ENCODE measurements at places on chromosomes 6 and 20. TPM values are rescaled to one million over a fixed set of nuclear protein-coding genes. Genes with fewer than 3 reads are reported as not detected.

The GMPR gene
- total RNA-seq = 0.53 TPM

The PDYN gene
- total RNA-seq = not detected

The PAK5 gene
- total RNA-seq = not detected

The SLC52A3 gene
- 0.26 TPM for total RNA-seq

The PHF10 gene
- total RNA-seq = 13.4 TPM

The PNPLA1 gene
- 0.26 TPM for total RNA-seq

The ABT1 gene
- 16.8 TPM for total RNA-seq

The BTN1A1 gene
- total RNA-seq = not detected

The UNC93A gene
- not detected for total RNA-seq

The GPR6 gene
- total RNA-seq = not detected

The SLC17A4 gene
- total RNA-seq = not detected

- no peak for DNase-seq
Measured at GRCh38 chr6:169966312-169967181, 215.1 kb downstream of the ERMARD start.

DNA sequence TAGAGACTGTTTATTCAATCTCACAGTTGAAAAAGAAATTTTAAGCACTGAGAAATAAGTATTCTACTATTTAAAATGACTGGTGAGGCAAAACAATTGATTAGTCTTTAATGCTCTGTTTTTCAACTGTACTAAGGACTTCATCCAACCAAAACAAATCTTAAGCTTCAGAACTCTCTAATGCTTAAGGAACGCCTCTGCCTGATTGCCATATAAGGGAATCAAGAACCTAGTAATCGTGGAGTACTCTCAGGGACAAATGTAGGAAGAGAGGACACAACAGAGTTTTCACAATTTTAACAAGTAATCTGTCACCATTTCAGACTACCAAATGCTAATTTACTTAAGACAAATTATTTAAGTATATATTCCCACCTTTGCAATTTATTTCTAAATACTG is 16.1 kb downstream of the FBXO30 start:
- no peak for DNase-seq

DNA sequence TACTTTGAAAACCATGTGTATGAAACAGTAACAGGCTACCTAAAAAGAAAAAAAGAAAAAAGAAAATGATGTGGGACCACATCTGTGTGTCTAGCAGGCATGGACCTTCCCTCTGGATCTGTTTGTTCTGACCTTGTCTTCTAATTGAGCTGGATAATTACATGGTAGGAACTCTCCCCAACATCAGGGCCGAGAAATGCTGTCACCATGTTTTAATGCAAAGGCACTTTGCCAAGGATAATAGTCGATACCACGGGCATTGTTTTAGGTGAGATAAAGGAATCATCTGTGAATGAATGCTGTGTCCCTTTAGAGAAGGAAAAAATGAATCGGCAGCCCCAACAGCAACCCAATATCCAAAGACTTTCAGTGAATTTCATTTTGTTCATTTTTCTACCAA is 149.1 kb downstream of the ZDHHC14 start:
- DNase-seq = no peak

GRCh38 chr6:111573892-111574797 is 31.5 kb downstream of the TRAF3IP2 start:
- DNase-seq = peak; percentile 91

GRCh38 chr20:2314759-2315439 is 19.1 kb downstream of the TGM3 start:
- DNase-seq = peak; percentile 56

DNA sequence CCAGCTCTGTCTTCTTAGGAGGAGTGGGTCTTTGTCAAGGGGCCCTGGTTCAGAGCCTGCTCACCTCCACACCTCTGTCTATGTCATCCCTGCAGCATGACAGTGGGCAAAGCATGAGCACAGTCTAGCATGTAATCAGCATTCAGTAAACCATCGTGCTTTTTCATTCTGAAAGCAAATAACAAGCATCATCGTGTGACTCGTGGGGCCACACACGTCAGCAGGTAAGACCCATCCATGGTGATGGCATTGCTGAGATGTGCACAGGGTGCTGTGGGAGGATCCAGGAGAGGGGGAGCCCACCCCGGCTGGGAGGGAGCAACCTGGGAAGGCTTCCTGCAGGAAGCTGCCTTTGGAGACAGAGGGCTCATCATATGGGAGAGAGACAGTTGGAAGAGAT is 106.7 kb downstream of the TMEM242 start:
- DNase-seq = no peak

DNA sequence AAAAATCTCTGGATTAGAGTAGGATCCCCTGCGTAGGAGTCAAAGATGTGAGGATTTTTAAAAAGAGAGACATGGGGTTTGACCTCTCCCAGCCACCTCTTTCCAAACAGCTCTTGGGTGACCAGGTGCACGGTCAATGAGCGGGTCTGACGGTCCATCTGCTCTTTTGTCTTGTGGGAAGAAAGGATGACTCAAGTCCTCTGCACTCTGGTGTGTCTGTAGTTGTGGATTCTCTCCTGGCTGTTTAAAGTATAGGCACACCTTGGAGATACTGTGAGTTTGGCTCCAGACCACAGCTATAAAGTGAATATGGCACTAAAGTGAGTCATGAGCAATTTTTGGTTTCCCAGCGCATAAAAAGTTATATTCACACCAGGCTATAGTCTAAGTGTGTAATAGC is 209.8 kb downstream of the BMP7 start:
- DNase-seq = no peak

DNA sequence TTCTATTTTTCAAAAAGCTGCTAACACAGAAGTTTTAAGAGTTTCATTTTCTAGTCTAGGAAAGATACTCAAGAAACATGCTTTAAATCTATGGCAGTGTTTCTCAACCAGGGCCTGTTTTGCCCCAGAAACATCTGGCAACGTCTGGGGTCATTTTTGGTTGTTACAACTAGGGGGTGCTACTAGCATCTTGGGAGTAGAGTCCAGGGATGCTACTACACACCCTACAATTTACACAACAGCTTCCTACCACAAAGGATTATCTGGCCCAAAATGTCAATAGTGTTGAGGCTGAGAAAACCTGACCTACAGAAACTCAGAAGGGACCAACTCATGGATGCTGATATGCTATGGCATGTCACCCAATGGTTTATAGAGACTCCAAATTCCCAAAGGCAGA is 24.4 kb downstream of the SERAC1 start:
- DNase-seq = peak; percentile 41

GRCh38 chr6:44058617-44059358 is 68.5 kb downstream of the MRPL14 start:
- DNase-seq = peak; percentile 98

DNA sequence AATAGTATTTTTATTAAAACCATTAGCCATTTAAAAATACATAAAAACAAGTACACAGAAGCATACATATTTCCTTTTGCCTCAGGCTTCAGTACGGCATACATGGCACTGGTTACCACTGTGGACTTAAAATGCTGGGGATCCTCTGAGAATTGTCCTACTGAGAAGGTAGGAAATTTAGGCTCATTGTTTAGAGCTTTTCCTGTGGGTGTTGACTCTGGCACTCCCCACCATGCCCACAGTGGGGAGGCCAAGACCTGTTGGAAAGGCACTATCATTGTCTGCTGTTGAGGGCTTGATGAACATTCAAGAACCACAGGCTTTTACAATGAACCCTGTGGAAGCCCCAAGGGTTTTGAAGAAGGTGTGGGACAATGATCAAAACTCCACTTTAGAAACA is 473.4 kb downstream of the BTBD3 start:
- no peak for DNase-seq

DNA sequence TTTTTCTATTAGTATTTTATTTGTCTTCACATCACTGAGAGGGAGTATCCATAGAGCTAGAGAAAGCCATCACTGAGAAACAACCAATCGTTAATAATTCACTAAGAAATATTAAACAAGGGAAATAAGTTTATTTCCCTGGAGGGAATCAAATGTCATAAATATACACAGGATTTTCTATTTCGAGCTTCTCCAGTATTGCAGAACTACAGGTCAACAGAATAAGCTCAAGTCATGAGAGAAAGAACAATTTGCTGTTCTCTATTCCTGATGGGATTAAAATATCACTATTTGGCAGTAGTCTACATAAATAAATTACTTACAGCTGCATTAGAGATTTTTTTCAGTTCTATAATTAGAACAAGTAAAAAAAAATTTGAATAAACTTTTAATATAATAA is 2.2 kb upstream of the FAM162B start:
- no peak for DNase-seq

- peak; percentile 66 for DNase-seq
Measured at GRCh38 chr6:90135667-90136066, 161.0 kb downstream of the BACH2 start.

DNA sequence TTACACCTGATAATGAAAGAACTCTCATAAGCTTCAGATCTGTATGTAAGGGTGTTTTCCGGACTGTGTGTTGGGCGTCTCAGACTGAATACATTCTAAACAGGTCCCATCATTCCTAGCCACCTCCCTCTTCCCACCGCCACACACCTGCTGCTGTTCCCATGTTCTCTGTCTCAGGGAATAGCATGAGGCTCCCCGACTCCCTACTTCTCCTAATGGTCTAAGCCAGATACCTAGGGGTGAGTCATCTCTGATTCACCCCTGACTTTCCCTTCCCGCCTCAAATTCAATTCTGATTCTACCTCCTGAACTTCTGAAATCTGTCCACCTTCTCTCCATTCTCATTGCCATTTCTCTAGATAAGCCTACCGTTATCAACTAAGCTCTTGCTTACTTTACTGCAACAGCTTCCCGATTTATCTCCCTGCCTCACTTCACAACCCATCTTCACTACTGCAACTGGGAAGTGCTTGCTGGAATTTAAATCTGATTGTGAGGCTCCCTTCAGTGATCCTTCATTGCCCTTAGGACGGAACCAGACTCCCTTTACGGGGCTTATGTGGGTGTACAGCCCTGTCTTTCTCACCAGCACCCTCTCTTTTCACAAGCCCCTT is 1.6 kb downstream of the TMEM14A start:
- DNase-seq = peak; percentile 86

DNA sequence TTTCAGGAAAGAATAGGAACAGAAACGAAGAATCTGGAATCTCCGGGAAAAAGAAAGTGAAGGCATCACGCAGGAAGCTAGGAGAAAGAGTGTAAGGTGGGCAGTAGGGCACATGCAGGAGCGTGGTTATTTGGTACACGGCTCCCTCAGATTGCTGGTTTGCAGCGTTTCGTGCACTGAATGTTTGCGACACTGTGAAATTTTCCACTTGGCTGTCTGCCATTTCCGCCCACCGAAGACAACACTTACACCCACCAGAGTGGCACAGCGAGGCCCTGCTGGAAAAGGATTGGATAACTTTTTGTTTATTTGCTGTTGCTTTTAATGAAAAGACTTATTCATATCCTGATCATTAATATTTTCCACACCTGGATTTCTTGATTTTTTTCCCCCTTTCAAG is 248.3 kb downstream of the GMPR start:
- DNase-seq = no peak

- DNase-seq = peak; percentile 69
Measured at GRCh38 chr6:102549221-102549874, 1155.8 kb downstream of the GRIK2 start.

- DNase-seq = no peak
Measured at GRCh38 chr6:157236040-157236725, 87.1 kb downstream of the TMEM242 start.

DNA sequence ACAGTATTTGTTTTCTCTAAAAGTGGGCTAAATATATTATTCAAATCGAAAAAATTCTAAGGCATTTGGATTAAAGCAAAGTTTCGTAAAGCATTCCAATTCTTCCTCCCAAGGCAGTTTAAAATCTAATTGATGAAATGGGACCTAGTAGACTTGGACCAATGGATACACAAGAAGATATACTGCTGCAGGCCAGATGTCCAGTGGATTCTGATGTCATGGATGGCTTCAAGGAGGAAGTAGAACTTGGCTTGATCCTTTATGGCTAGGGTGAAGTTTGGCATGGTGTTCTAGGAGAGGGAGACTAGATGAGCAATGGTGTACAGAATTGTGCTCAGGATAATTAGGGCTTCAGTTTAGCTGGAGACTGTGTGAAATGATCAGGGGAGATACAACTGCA is 559.5 kb upstream of the MMS22L start:
- DNase-seq = no peak

DNA sequence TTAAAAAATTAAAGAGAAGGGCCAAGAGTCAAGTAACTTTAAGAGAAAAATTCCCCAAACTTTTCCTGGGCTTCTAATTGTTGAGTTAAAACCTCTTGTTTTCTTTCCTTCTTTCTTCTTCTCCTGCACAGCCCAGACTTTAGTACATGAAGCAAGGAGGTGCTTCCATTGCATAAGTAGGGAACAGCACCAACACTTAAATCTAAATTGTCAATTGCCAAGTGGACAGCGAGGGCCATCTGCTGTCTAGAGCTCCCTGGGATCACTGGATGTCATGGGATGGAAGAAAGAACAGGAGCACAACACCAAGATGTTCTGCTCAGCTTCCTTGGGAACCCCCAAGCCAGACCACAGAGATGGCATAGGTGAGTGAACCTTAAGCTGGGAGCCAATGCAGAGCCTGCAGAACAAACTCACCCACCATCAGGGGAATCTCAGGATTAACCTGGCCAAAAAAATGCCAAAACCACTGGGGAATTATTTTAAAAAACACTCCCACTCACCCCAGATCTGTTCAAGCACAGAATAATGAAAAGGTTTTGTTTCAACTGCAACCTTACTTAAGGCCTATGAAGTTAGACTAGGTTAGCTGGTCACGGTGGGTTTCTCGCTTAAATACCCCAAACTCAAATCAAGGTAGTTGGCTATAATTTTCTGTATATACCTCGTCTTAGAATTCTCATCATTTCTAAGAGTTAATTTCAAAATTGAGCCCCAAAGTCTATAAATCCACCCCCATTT is 67.8 kb downstream of the TNFRSF21 start:
- no peak for DNase-seq

DNA sequence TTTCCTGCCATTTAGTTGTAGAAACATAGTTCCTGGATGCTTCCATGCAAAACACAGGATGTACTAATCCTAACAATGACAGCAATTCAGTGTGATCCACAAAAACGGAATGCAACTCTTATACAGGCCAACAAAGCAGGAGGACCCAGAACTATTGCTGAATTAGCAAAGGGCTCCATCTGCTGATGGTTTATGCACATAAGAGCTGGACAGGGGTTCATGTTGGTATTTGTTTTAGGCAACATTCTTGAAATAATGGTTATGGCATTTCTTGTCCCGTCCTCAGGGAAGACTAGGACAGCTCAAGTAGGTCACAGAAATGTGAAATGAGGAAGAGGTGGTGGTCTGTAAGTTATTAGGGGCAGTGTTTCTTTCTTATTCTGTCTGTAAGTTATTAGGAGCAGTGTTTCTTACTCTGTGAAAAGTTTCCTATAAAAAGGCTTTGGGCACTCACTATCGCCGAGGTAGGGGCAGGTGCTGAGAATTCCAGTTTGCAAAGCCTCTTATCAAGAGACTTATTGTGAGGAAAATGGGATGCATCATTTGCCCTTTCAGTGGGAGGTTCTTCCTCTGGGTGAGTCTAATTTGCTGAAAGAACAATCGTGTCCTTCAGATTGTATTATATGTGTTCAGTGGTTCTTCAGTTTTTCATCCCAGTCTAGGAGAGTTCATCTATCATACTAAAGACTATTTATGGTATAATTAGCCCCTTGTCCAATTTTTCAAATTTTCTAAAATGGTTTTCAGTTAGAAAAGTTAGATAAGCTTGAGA is 171.1 kb downstream of the MCHR2 start:
- peak; percentile 79 for DNase-seq

- no peak for DNase-seq
Measured at GRCh38 chr6:117298941-117299340, 33.6 kb downstream of the VGLL2 start.

- DNase-seq = peak; percentile 69
Measured at GRCh38 chr6:25556516-25556915, 95.5 kb upstream of the SCGN start.

- no peak for DNase-seq
Measured at GRCh38 chr6:158596861-158597260, 37.0 kb downstream of the TMEM181 start.
